ENCODE measurements at places on chromosomes 1 and 21.
A peak's percentile ranks its signal among the peaks of the same experiment; 100 is the strongest.

DNA sequence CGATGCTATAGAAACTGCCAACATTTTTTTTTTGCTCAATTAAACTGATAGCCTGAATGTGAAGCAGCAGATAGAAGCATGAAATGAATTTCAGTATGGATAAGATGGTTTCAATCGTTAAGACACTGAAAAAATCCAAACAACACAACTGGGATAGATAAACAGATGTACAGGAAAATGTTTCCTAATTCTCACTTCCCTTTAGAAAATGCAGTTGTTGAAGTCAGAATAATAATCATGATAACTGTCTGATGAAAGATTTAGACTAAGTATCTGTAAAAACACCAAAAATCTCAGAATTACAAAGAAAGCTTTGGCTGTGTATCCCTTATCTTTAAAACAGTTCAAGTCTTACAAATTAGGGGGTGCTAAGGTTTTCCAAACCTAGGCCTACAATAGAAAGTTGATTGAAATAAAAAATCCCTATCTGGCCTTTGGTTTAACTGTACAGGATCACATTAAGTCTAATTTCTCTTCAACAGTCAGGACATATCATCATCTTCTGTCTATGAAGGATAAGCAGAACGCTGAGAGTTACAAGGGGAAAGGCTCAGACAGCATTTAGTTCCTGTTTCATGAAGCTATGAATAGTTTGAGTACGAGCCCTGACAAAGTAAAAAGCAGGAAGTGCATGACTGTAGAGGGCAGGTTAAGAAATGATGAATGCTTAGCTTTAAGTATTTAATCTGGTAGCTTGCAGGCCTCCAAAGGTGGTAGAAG lies 203.2 kb downstream of the APP start:
- no peak for DNase-seq

DNA sequence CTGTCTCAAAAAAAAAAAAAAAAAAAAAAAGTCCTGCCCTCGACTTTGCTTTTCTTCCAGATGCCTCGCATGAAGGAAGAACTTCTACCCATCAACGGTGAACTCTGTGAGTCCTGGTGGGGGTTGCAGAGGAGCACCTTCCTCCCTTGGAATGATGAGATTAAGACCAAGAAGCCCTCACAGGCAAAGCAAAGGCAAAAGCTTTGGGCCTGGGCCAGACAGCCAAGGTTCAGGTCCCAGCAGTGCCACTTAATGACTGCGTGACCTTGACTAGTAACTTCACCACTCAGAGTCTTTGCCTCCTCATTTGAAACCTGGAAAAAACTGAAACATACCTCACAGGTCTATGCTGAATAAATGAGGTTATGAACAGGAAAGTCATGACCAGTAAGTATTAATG lies 55.5 kb downstream of the ZSCAN20 start:
- no peak for DNase-seq

- DNase-seq = peak; percentile 2
Measured at GRCh38 chr1:231241750-231242149, 738 bp downstream of the GNPAT start.

GRCh38 chr1:231929311-231929710 lies 302.7 kb downstream of the DISC1 start:
- DNase-seq = no peak

GRCh38 chr1:246425139-246425794 lies 81.8 kb downstream of the SMYD3 start:
- no peak for DNase-seq

DNA sequence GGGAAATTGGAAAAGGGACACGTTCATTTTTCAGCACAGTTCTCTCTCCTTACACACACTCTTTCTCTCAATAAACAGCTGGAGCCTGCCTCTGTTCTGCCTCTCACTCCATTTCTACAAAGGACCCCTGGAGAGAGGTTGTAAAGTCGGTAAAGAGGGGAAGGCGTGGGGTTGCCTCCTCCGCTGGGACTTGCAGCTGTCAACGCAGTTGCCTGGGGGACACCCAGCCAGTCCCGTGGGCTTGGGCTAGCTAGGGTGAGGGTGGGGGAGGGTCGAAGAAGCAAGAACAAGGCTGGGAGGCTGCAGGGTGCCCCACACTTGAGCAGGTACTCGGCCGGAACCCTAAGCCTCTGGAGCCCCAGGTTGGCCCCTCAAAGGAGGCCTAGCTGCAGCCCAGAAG lies 27.6 kb downstream of the C1orf216 start:
- DNase-seq = no peak

DNA sequence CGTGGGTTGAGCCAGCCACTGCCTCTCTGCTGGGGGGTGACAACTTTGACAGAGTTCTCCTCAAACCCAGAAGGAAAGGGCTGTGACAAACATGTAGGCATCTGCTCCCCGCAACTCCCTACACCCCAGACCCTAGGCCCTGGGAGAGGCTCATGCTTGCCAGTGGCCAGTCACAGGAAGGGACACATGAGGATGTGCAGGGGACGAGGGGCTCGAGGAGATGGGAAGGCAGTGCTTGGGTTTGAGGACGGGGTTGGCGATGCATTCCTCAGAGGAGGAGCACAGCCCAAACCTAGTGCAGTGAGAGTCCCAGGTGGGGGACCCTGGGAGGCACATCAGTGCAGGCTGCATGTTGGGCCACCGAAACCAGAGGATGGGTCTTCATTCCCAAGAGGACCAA lies 62.1 kb downstream of the STUM start:
- no peak for DNase-seq

DNA sequence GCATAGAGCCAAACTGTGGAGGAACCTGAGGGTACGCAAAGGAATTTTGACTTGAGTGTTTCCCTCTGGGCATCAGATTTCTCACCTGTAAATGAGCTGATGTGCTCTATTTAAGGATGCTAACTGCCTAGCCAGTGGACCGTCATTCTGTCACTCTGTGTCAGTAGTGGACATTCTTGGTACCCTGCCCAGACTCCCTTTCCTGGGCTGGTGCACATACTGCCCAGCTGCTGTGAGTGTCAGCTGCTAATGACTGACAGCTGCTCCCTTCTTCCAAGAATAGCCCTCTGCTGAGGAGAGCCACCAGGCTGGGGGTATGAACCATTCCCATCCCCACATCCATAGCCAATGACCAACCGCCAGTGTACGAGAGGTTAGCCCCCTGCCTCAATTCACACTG lies 193.1 kb upstream of the DAB1 start:
- DNase-seq = no peak

- DNase-seq = no peak
Measured at GRCh38 chr1:158554352-158554751, at the start of gene OR6Y1. OR6Y1 (minus strand) TSS chr1:158554405; CDS start chr1:158548105, 6,300 bp downstream.

- no peak for DNase-seq
Measured at GRCh38 chr1:155171836-155172731, 1.0 kb downstream of the KRTCAP2 start.

DNA sequence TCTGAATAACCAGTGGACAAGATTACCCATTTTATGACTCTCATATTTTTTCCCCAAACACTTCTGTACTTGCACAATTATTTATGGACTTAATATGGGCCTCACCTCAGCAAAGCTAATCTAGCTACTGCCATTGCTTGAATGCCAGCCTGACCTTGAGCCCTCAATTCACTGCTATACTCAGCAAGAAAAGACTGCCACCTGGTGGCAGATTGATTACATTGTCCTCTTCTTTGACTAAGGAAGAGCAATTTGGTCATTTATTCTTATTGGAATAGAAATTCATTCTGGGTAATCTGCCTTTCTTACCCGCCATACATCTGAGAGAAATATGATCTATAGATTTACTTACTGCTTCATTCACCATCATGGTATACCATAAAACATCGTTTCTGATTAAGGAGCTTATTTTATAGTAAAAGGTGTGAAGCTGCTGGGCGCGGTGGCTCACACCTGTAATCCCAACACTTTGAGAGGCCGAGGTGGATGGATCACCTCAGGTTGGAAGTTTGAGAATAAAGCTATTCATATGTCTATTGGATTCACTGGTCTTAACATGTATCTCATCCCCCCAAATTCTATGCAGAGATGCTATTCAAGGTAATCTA lies 32.9 kb upstream of the DIPK1A start:
- DNase-seq = peak; percentile 78

- no peak for DNase-seq
Measured at GRCh38 chr1:57959531-57960241, 535.8 kb upstream of the DAB1 start.

DNA sequence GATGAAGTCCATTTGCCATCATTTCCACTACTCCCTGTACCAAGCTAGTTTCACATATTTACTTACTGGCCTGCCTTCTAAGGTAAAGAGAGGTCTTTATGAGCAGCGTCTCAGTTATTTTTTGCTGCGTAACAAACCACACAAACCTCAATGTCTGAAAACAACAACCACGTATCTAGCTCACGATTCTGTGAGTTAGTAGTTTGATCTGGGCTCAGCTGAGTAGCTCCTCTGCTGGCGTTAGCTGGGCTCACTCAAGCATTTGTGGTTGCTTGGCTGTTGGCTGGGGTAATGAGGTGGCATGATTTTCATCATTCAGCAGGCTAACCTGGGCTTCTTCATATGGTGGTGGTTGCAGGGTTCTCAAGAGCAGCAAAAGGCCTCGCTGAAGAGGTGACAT lies 225.4 kb downstream of the FOXD2 start:
- DNase-seq = no peak

DNA sequence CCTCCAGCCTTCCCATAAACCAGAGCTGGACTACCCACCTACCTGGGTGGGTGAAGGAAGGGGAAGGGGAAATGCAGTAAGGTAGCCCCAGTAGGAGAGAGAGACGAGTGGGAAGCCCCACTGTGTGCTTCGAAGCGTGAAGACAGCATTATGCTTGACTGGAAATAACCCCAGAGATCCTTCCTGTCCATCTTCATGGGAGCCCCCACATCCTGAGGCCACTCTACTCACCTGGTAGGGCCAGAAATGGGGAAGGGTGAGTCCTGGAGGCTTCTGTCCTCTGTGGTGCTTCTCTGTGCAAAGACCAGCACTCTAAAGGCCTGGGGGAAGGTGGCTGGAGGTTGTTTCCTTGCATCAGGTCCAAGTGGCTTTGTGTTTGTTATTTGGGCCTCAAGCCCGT lies 10.0 kb upstream of the RASSF5 start:
- no peak for DNase-seq

Measured in CD4-positive, alpha-beta memory T cell (primary cell).